ENCODE measurements at places on chromosomes 7 and 10.

DNA sequence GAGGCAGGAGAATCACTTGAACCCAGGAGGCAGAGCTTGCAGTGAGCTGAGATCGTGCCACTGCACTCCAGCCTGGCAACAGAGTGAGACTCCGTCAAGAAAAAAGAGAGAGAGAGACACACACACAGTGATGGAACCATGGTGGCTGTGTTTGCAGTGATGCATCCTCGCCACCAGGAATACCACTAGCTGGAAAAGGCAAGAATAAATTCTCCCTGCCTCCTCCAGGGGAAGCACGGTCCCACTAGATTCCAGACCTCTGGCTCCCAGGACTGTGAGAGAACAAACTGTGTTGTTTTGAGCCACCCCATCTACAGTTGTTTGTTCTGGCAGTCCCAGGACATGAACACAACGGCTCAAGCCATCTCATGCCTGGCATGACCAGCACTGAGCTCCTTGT, 320.3 kb upstream of the FOXK1 start:
- DNase-seq, result no peak

- DNase-seq, result no peak
These were observed 218 bp downstream of the GDI2 start for GRCh38 chr10:5813091-5813340.

- no peak for DNase-seq
These were observed 53.0 kb downstream of the GSDME start for GRCh38 chr7:24704311-24704710.

DNA sequence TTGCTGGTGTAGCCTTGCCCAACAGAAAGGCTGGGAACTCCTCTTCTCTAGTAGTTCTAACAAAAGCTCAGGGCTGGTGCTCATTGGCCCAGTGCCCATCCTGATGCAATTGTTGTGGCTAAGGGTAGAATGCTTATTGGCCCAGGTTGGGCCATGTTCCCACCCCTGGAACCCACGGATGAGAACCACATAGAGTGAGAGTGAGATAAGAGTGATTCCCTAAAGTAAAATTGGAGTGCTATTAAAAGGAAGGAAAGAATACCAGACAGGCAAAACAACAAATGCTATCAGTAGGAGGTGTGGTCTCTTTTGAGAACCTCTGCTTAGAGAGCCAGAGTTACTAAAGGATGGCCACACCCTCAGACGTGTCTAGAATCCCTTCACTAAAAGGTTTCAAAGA, 49.2 kb downstream of the LGI1 start:
- DNase-seq, result no peak

- no peak for DNase-seq
These were observed 654.0 kb upstream of the MKI67 start for GRCh38 chr10:128780156-128780761.

DNA sequence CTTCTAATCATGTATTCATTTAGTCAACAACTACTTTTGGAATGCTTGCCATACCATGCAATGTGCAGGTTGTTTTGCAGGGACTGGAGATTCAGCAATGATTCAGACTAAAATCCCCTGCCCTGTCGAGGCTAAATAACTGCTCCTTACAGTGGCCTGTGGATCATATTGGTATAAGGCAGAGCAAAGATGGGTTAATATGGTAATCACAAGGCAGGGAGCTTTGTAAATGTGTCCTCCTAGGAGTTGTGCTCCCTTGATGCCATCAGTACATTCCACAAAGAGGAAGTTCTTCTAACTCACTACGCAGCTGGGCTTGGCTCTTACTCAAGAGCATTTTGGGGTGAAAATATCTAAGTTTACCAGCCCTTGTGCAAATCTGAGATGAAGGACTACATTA, 614 bp upstream of the IFIT2 start:
- DNase-seq, result no peak

DNA sequence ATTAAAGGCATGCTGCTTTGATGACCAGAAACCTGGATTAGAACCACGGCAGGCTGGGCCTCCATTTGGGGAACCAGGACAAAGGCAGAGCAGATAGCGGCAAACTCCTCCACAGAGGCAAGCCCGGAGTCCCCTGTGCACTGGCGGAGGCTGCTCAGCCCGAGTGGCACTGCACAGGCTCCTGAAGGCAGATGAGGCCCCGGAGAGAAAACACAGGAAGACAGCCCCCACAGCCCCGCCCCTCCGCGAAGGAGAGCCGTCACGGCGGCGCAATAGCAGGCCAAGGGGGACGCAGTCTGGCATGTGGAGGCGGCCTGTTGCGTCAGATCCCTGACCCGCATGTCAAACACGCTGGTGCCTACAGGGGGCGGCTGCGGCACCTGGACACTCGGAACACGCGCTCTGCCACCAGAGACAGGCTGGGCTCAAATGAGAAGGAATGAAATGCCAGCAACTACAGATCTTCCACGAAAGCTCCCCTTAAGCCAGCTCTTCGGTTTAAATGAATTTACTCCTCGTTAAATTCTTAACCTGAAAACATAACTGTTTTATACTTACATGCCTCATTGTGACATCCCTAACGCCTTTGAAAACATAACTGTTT, 128.5 kb downstream of the MAD1L1 start:
- no peak for DNase-seq

- DNase-seq, result peak; percentile 5
These were observed 43.8 kb downstream of the GRB10 start for GRCh38 chr7:50738932-50739331.

DNA sequence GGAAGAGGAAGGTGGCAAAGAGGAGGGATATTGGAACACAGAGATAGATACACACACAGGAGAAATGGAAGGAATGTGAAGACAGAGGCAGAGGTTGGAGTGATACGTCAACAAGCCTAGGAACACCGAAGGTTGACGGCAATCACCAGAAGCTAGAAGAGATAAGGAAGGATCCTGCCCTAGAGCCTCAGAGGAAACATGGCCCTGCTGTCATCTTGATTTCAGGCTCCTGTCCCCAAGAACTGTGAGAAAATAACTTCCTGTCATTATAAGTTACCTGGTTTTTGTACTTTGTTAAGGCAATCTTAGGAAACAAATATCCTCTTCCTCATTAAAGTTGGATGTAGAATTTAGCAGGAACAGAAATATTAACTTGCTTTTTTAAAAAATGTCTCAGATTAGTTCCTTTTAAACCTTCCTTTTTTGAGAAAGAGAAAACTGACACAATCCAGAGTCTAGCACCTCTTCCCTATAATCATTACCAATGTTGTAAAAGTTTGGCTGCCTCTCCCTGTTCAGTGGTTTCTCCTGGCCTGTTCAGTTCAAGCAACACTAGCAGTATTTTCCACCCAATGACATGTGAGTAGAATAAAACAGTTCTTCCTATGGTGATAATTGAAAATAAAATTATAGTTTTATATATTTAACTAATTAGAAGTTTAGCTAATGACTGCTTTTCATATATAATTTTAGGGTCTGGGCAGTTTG, 28.8 kb upstream of the GNAI1 start:
- DNase-seq, result no peak

DNA sequence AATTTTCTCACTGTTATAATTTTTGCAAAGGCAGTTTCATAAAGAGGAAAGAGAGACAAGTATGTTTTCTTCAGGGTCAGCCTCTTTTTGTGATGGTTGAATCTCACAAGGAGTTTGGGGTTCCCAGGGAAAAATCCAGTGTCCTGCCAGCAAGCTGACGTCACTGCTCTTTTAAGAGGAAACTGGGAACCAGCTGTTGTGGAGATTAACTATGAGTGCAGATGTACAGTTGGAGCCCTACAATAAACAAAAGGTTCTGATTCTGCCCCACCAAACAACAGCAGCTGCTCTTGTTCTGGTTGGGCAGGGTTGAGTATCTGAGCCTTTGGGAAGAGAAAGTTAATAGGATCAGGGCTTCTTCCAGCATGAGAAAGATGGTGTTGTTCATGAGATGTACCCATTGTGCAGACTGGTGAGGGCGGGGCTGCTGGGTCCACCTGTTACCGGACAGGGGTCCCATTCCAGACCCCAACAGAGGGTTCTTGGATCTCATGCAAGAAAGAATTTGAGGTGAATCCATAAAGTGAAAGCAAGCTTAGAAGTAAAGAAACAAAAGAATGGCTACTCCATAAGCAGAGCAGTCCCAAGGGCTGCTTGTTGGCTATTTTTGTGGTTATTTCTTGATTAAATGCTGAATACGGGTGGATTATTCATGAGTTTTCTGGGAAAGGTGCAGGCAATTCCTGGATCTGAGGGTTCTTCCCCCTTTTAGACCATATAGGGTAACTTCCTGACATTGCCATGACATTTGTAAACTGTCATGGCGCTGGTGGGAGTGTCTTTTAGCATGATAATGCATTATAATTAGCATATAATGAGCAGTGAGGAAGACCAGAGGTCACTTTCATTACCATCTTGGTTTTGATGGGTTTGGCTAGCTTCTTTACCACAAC, 12.5 kb downstream of the PRF1 start:
- DNase-seq, result no peak
